Stromal cell of bone marrow (primary cell): ENCODE measurements at places on chromosomes 1 and 21.

DNA sequence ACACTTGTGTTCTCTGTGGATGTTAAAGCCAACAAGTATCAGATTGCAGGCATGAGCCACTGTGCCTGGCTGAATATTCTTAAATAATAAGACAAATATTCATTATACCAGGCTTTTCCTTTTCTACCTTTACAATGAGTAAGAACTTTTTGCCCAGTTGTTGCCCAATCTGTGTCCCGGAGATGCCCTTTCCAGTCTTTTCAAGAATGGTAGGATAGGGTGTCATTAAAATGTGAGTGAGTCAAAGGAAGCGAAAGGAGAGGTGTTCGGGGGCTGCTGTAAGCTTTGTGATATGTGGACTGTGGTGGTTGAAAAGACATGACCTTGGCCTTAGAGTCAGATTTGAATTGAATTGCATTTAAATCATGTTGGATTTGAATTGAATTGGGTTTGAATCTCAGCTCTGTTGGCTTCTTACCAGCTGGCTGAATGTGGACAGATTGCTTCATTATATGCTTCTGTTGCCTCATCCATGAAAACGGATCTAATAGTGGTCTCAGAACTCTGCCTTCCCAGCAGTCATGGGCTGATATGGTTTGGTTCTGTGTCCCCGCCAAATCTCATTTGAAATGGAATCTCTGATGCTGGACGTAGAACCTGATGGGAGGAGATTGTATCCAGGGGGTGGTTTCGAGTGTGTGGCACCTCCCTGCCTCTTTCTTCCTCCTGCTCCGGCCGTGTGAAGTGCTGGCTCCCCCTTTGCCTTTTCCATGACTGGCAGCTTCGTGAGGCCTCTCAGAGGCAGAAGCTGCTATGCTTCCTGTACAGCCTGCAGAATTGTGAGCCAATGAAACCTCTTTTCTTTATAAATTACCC, 22.7 kb upstream of the AADACL3 start:
- peak; percentile 22 for DNase-seq

DNA sequence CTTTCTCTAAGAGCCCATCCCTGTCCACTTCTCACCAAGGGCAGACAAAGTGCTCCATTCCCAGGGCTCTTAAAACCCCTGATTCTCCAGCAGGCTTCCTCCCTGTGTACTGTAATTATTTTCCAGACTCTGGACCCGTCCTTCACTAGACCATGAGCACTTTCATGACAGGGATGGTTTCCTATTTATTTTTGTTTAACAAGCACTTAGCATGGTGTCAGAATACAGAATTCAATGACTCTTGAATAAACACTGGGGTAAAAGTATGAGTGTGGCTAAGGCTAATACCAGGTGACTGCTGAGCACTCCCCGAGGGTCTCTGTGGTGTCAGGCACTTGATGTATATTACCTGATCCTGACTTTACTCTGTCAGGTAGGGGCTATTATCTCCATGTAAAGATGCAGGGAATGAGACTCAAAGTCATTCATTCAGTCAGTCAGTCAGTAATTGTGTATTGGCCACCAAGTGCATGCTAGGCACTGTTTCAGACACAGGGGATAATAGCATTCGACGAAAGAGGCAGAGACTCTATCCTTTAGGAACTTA, 47.2 kb downstream of the C1orf21 start:
- no peak for DNase-seq

DNA sequence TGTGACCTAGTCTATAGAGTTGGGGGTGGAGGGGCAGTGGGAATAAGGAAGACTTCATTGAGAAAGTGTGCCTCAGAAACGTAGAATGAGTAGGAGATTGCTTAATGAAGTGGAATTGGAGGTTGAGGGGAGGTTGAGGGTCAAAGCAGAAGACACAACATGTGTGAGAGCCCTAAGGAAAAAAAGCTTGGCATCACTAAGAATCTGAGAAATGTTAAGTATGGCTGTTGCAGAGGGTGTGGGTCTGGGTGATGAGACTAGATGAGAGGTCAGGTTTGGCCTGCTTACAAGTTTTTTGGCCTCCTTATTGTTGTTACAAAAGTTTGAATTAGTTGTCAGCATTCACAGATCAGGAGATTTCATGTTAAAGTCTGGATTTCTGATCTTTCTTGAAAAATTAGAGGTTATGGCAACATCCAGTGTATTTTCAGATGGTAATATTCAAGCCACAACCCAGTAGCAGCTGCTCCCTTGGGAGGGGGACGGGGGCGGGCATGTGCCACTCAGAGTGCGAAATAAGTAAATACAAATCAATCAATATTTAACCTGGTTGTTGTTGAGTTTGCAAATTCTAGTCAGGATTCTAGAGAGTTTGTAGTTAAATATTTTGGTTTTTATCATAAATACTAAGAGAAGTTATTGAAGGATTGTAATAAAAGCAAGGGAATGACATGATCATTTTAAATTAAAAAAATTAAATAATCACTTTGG, 4.3 kb downstream of the MAN1A2 start:
- DNase-seq: no peak

GRCh38 chr1:24935615-24936484, 5.8 kb upstream of the RUNX3 start:
- no peak for DNase-seq

DNA sequence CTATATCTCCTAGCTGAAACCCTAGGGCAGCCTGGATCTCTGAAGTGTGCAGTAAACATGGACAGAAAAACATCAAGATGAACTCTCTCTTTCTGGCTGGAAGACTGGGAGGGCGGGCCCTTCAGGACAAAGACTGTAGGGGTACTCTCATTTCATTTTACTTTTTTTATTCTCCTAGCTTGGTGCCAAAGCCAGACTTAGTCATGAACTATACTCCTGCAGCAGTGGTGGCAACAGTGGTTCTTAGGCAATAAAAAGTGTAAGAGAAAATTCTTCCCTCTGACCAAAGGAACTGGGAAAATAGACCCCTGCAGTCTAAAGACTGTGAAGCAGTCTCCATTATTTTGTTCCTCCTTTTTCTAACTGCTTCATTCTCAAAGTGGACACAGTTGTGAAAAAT, 213.8 kb upstream of the JUN start:
- no peak for DNase-seq

GRCh38 chr1:42910985-42911384, 47.7 kb downstream of the SLC2A1 start:
- no peak for DNase-seq

GRCh38 chr1:183096894-183097293, 73.7 kb downstream of the LAMC1 start:
- no peak for DNase-seq

GRCh38 chr1:218537122-218537913, 192.2 kb downstream of the TGFB2 start:
- DNase-seq: peak; percentile 32

- no peak for DNase-seq
Observed at GRCh38 chr1:164718821-164719220, 159.8 kb downstream of the PBX1 start.

- DNase-seq: no peak
Observed at GRCh38 chr1:175968486-175969172, 225.2 kb upstream of the TNR start.

- DNase-seq: no peak
Observed at GRCh38 chr1:30373471-30374399, 349.6 kb downstream of the MATN1 start.

DNA sequence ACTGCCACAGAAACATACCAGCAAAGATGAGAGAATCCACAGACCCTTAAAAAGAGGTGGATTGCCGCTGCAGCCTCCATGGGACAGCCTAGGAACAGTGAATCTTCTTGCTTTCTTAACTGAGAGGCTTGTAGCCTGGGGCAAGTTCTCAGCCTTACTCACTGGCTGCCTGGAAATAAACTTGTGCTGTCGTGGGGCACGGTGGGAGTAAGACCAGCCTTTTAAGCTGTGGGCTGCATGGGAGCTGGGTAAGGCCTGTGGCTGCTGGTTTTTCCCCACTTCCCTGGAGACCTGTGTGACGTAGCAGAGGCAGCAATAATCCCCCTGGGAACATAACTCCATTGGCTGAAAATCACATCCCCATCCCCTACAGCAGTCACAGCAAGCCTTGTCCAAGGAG, 30.8 kb downstream of the CD2 start:
- DNase-seq: no peak

GRCh38 chr1:12469990-12470389, 148.0 kb downstream of the DHRS3 start:
- no peak for DNase-seq

- no peak for DNase-seq
Observed at GRCh38 chr1:18886003-18886335, 16.4 kb downstream of the ALDH4A1 start.

- no peak for DNase-seq
Observed at GRCh38 chr1:204331275-204331674, 28.5 kb downstream of the PLEKHA6 start.

DNA sequence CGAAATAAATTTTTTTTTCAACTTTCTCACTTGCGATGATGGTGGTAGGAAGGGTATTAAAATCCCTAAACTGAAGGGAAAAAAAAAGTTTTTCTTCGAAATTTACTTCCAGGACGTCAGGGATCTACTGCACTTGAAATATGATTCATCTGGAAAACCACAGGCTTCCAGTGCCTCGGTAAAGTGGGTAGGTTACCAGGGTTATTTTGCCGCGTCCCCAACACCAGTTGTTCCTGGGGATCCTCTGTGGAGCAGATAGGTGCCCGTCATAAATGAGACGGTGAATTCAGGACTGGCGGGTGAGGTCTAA, 773 bp downstream of the RABIF start:
- peak; percentile 17 for DNase-seq

DNA sequence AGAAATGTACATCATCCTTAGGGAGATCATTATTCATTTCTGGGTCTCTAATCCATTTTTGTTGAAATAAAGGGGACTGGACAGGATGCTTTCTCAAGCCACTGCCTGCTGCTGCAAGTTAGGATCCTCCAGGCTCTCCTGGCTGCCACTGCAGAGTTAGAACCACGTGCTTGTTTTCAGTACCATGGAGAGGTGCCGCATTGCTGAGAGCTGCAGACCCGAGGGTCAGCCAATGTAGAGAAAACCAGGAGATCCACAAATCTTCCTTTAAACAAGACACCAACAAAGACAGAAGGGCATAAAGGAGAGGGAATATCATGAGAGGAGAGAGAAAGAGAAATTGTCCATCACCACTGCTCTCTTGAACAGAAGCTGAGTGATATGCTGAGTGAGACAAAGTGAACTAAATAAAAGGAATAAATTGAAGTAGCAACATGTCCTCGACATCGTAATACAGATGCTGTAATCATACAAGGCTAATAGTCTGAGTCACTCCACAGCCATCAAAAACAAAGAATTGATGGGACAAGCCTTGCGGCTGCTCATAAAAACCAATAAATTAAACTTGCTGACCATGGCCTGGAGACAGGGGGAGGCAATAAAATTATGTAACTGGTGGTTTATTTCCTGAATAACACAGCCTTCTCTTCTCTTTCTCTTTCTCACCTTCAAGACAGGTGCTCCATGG, 255.7 kb downstream of the OMA1 start:
- DNase-seq: no peak

DNA sequence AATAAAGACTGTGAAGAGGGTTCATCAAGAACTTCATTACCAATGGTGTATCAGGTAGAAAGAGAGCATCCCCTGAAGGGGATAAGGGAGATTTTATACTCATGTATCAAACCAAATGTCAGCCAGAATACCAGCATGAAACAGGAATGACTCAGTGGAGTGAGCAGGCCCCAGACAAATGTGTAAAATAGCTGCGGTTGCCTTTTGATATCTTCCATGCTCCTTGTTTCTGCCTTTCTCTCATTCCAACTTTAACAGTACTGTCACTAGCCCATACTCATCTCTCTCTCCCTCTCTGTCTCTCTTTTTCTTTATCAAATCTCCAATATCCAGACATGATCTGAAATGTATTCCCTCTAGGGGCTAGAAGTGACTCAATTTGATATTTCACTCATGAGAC, 47.8 kb downstream of the GPR88 start:
- DNase-seq: no peak

- peak; percentile 23 for DNase-seq
Observed at GRCh38 chr1:84571150-84571535, 3.1 kb downstream of the CTBS start.

GRCh38 chr1:111990878-111991718, 1.6 kb upstream of the KCND3 start:
- DNase-seq: peak; percentile 23

GRCh38 chr1:190908691-190909090, 431.0 kb upstream of the BRINP3 start:
- peak; percentile 21 for DNase-seq

GRCh38 chr1:12604114-12604874, 13.7 kb downstream of the DHRS3 start:
- peak; percentile 88 for DNase-seq

- DNase-seq: peak; percentile 19
Observed at GRCh38 chr1:209454340-209454994, 129.0 kb upstream of the CAMK1G start.

- no peak for DNase-seq
Observed at GRCh38 chr21:44911384-44912157, 9.1 kb downstream of the ITGB2 start.

GRCh38 chr1:240492832-240493440, 119.0 kb downstream of the GREM2 start:
- DNase-seq: no peak

DNA sequence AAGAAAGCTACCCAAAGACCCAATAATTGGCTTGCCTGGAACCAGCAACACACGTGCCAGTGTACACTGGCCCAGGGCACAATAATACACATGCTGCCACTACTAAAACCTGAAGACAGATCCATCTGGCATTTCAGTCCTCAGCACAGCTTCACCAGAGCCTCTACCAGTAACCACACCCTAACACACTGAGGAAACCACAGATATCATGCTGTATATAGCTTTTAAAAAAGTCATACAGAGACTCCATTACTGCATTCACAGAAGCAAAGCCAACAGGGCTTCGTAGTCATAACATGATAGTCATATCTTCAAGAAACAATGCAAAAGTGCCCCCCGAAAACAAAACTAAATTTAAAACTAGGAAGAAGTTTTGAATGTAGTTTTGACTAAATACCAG, 40.6 kb upstream of the NEGR1 start:
- no peak for DNase-seq

DNA sequence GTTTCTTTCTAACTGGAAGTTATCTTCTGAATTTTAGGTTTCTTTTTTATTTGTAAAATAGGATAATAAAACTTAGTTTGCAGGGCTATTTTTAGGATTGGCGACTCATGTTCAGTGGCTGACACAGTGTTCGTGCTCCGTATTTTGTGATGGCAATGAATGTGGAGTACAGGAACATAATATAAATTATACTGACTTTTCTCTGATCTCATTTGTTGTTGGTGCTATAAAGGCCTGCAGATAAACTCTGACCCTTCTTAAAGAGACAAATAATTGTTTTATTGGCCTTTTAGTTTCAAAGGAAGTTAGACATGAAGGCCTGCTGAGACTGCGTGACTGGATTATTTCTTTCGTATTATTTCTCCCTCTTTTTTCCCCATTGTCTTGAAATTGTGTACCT, 339.6 kb downstream of the PDE4B start:
- peak; percentile 5 for DNase-seq

DNA sequence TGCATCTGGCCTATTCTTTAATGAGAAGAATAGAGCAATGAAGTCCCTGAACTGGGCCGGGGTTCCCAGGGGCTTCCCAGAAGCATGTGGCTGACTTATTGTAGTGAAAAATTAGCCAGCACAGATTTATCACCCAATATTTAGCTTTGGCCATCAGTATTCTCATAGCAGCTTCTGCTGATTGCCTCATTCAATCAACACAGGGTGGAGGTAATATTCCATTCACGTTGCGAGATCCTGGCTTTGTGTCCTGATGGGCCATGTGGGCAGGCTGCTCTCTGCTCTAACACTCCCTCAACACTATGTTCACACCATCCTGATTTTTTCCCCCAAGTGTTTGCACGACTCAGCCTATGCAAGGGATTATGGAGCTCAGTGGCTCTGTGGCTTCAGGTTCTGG, 21.5 kb upstream of the LAMTOR5 start:
- no peak for DNase-seq

- DNase-seq: no peak
Observed at GRCh38 chr1:6086762-6087376, 41.2 kb downstream of the KCNAB2 start.

GRCh38 chr21:44989943-44990780, 50.3 kb downstream of the SLX9 start:
- no peak for DNase-seq
